ENCODE measurements at places on chromosomes 7 and 10.

GRCh38 chr10:110600487-110601101, 33.1 kb downstream of the SMC3 start:
- DNase-seq = peak; percentile 38

DNA sequence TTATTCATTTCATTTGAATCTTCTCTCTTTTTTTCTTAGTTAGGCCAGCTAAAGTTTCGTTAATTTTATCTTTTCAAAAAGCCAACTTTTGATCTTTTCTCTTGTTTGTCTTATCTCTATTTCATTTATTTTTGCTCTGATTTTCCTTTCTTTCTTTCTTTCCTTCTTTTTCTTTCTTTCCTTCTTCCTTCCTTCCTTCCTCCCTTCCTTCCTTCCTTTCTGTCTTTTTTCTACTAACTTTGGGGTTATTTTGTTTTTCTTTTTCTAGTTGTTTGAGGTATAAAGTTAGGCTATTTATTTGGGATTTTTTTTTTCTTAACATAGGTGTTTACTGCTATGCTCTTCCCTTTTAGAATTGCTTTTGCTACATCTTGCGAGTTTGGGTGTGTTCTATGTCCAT, 13.2 kb upstream of the ASB15 start:
- DNase-seq = no peak

- DNase-seq = no peak
Measured at GRCh38 chr7:72265071-72265904, 146.8 kb downstream of the CALN1 start.

GRCh38 chr7:140212100-140212881, 35.5 kb upstream of the KDM7A start:
- DNase-seq = no peak

DNA sequence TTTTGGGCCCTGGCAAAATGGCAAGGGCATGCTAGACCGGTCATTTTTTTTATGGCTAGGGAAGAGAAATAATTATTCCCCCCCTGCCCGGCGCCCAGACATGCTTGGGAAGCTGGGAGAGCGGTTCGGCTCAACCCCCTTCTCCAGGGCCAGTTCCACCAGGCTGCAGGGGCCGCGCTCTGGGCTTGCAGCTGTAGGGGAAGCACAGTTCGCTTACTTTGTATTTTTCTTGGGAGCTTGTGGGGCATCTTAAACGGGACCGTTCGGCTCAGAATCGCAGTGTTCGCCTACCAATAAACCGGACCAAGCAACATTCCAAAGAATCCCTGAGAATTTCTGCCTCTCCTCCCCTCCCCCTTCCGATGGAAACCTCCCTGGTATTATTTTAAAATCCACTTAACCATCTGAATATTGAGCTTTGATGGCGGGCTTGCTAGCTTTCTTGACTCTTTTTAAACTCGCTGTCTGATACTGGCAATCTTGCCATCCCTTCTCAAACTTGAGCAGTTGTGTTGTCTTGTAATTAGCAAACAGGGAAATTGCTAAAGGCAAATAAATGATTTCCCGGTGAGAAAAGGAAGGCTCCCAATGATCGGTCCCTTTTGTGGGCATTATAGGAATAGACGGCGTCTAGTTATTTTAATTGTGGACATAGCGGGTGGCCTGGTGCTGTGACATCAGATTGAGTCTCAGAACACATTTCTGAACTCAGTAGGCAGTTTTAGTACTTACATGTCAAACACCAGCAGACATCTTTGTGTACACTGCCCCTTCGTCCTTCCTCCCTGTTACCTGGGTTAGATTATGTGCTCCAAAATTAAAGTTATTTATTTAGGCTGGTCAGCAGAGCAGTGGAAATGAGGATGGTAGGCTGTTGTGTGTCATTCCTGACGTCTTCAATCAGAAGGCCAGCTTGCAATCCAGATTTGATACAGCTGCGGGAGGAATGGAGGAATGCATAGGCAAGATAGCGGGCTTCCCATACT, 3.4 kb downstream of the TCF7L2 start:
- DNase-seq = no peak

DNA sequence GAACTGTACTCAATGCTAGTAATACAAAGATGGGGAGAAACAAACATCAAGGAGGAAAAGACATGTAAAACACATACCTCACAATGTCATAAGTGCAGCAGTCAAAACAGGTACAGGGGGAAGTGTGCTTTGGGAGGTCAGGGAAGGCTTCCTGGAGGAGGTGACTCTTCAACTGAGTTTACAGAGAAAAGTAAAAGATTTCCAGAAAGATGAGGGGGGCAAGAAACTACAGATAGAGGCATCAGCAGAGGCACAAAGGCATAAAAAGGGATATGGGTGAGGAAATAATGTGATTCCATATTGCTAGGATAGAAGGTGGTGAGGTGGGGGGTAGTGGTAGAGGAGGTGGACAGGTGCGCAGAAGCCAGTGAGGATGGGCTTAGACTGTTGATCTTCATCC, 95.0 kb downstream of the LSM5 start:
- no peak for DNase-seq

- peak; percentile 44 for DNase-seq
Measured at GRCh38 chr7:37287131-37287855, 161.4 kb downstream of the ELMO1 start.

DNA sequence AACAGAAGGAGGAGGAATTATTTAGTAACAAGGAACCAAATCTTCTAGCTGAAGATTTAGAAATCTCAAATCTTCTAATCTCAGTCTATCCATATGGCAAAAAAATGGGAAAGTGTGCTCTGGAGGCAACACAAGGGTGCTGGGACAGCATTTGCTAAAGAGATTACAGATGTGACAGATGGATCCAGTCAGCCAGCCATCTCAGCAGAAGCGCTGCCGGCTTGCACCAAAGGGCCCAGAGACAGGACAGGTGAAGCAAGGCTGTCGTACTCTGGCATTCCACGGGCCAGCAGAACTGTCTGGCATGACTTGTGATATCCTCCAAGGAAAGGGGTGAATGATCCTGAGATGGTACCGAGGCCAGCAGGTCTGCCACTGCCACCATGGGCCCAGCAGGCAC, 45.7 kb upstream of the GJD4 start:
- no peak for DNase-seq

- DNase-seq = no peak
Measured at GRCh38 chr10:62015994-62016393, 114.5 kb downstream of the ARID5B start.

- DNase-seq = no peak
Measured at GRCh38 chr10:66167816-66168215, 758.0 kb upstream of the LRRTM3 start.

GRCh38 chr7:74183653-74184450, 9.7 kb downstream of the EIF4H start:
- no peak for DNase-seq

DNA sequence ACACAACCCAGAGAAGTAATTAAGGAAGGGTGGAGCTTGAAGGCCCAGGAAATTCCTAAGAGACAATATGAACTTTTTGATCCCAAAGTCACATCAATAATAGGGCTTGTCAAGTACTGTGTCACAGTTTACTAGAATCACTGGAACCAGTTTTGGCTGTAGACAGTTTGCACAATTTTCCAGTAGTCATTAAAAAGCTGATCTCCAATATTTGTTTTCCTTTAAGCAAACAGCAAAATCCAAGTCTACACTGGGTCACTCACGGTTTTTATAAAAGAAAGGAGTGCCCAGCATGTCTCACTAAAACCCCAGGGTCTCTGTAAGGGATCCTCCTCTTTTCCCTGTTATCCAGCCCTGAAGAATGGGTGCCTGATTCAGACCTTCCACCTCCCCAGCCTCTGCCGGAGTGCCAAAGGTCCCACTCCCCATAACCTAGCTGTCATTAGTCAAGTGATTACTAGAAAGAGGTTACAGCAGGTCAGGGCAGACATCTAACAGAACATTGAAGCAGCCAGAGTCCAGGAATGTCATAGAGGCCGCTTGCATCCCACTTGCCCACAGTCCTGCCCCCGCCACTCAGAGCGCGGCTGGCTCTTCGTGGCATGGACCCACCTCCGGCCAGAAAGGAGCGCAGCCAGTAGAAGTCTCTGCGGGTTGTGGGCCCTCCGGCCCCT, 552 bp downstream of the SLC25A16 start:
- no peak for DNase-seq

DNA sequence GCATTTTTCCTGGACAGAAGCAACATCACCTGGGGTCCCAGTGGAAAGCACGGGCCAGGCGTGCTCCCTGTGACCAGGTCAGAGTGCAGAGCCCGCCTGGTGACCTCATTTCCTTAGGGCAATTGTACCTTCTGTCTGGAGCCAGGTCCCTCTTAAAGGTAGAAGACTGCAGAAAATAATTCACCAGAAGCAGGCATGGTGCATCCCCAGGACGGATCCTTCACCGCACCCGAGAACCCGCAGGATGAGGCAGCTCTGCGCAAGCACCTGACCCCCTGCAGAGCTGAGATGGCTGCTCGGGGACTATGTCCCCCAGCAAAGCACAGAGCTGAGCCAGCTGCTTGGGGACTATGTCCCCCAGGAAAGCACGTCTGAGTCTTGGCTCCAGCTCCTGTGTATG, 557.6 kb downstream of the PTPRN2 start:
- DNase-seq = no peak

- DNase-seq = no peak
Measured at GRCh38 chr7:76300166-76300731, 2.2 kb upstream of the HSPB1 start.

- DNase-seq = no peak
Measured at GRCh38 chr7:48035301-48035966, at the start of gene C7orf57. TSS of gene C7orf57 (plus strand) at chr7:48035543. CDS start at chr7:48036309, 766 bp downstream.
